ENCODE measurements at places on chromosomes 5 and 9.

- no peak for DNase-seq
Observed at GRCh38 chr9:99351647-99352046, 129.6 kb downstream of the SEC61B start.

- no peak for DNase-seq
Observed at GRCh38 chr5:169637085-169637548, at the start of gene DOCK2. DOCK2 (plus strand) TSS chr5:169637275; CDS start chr5:169637327, 52 bp downstream.

GRCh38 chr9:130770679-130771442, 64.2 kb upstream of the ABL1 start:
- no peak for DNase-seq

DNA sequence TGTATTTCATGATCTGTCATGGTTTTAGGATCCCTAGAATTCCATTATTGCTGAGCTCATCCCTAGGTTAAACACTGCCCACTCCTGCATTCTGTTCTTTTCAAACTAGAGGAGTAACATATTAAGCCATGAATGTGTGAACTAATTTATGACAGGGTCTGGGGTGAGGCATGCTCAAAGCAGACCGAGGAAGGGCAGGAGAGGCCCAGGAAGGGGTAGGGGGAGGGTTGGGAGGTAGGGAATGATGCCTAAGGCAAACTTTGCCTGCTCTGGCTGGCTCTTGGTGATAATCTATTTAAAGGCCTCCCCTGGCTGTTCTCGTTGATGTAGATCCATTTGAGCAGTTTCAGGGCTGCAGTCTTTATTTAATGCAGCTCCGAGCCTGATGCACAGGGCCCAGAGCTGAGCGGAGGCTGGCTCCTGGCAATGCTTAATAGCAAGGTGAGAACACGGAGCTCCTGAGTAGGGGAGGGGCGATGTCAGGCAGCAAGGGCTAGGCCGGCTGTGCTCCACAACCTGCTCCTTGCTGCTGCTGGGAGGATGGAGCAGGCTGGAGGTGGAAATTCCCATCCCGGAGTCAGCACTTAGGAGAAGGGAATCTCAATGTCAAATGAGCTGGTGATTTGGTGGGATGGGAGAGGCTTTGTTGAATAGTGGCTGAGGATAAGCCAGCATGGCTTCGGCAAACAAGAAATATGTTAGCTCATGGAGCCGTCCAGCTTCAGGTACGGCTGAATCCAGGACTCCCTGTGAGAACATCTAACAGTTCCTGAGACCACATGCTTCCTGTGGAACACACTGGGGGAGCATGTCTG, 73.2 kb upstream of the UNC5A start:
- no peak for DNase-seq

- DNase-seq, result no peak
Observed at GRCh38 chr9:3256571-3257330, 269.1 kb downstream of the RFX3 start.

DNA sequence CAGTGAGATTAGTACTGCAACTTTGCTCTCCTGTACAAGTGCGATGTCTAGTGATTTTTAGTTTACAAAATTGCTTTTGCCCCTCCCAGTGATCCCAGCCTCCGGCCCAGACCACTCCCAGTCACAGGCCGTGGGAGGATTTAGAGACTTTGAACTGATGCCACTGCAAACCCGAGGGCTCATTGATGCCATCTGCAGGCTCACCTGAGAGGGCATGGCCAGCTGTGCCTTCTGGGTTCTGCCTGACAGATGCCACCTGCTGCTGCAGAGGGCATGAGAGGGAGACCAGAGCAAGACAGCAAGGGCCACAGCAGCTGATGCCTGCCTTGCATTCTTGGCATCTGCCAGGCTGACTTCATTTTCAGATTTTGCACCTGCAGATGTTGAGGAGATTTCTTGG, 593.8 kb downstream of the CDK5RAP2 start:
- DNase-seq, result no peak

DNA sequence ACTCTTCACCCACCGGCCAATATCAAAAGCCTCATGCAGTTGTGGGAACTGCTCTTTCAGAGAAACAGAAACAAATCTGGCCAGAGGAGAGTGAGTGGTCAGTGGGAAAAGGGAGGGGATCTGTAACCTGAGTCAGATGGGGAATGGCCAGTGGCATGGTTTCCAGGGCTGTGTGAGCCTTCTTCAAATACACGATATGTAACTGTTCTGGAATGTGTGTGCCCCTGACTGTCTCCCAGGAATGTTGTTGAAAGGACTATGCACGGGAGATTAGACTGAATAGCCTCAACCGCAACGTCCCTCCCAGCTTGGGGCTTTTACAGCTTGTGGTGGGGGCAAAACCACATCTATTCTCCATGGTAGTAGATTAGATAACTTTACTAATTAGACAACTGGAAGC, 60.8 kb downstream of the SH3TC2 start:
- no peak for DNase-seq

DNA sequence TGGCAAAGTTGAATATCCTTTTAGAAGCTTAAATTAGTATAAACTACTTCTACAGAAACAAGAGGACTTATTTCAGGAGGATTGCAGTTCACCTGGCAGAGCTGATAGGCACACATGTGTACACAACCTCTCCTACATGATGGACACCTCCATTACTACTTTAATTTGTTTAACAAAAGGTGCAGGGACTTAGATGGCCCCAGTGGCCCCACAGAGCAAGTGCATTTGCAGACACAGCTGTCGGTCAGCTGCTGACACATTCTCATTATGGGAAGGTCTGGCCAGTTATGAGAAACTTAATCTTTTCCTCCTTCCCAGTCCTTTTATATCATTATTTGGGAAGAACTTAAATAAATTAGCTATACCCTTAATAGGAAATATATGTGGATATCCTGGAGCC, 28.3 kb downstream of the TDRD7 start:
- no peak for DNase-seq

DNA sequence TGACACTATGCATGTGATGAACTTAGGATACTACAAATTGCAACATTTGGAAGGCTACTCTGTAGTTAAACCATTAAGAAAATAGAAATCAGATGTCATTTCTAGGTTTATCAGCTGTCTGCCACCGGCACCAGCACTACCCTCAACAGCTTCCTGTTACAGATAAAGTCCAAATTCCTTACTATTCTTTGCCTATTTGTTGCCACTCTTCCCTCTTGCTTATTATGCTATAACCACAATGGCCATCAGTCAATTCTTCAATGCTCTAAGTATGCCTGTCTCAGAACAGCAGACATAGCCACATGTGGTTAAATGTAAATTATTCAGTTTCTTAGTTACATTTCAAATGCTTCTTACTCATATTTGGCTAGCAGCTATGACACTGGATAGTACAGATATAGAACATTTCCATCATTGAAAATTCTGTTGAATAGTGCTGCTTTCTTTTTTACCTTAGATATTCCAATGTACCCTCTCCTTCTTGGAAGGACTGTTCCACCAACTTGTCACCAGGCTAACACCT, 21.0 kb downstream of the DHX29 start:
- DNase-seq, result no peak

GRCh38 chr9:89432986-89433530, 64.9 kb downstream of the SEMA4D start:
- no peak for DNase-seq

DNA sequence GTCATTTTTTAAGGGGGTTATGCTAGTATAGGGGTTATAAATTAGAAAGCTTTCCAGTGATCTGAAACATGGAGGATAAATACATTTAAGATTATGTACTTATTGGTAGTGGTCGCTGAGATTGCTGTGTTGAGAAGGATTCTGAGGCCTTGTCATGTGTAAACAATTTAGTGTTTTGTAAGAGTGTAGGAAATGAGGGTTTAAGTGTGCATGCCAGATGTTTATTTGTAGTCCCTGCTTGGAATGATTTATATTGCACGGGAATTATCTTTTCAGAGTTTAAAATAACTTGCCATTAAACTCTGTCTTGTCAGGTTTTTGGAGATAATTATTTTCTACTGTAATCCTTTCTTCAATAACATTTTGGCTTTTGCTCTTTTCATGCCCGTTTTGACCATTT, 19.4 kb downstream of the ZNF618 start:
- DNase-seq, result no peak

DNA sequence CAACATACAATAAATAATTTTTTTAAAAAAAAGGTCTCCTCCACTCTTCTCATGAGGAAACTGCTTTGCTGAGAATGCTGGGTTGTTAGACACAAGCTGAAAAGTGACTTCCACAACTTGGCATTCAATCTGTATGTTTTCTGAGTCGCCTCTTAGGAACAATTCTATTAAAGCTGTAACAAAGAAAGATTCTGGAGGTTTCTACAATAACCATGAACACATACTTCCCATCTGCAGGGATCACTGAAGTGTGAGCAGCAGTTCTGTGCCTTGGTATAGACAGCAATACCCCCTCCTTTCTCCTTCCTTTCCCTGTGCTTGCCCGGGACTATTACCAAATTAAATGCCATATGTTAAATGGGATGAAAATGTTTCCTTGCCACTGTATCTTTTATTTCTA, 1.5 kb downstream of the DIRAS2 start:
- DNase-seq, result no peak

DNA sequence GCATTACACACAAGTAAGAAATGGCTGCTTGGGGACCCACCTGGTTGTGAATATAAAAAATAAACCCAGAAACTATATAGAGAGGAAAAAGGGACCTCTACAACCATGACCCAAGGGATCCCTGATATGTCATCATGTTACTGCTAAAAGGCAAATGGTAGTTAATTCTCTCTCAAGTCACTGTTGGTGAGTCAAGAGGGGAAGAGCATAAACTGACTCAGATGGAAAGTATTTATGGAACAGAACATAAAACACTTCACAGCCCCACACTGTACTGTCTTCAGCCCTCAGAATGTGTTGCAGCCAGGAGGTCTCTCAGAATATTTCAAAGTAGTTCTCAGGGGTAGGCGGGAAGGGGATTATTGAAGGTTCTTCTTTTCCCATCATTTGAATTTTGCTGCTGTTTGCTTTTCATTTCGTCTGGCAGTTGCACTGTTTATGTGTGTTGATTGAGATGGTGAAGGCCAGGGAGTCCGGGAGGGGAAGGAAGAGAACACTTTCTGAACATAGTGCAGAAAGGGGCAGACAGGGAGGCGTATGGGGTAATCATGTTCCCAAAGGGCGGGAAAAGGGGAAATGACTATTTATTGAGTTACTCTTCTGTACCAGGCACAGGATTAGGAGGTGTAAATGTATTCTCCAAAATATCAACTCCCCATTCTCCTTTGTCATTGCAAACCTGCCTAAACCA, 85.5 kb downstream of the TEK start:
- DNase-seq, result no peak

DNA sequence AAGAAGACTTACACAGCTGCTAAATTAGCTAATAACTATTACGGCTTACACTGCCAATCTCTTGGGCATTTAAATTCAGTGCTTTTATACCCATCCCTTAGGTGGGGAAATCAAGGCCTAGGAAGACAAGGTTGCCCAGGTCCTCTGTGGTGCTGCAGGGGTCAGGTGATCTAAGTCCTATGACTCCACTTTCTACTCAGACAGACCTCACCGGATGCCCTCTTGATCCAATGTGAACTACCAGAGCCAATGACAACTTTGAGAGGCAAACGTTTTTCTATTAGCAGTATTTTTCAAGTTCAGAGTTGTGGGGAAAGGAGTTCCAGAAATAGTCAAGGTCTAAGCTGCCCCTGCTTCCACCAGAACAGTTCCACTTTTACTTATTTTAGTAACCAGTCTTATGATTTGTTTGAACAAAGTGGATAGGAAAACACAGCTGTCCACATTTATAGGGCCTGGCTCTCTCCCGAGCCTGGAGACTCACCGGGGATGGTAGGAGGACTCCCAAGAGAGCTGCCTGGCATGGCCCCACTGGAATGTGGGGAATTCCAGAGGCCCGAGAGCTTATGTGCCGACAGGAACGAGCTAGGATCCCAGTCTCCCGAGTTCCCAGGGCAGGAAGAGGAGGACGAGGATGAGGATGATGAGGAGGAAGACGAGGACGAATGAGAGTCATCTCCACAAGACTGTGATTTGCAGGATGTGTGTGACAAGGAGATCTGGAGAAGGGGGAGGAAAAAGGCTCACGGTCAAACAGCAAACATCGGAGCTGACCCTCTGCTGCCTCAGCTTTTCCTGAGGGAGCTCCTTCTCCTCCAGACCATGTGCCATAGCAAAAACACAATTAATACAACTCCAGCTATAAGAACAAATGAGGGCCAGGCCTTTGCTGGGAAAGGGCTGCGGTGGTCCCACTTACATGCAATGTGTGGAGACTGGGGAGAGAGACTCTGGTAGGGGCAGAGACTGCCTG, 16.7 kb downstream of the FAM193B start:
- no peak for DNase-seq

- DNase-seq, result no peak
Observed at GRCh38 chr9:84669013-84669287, 579 bp upstream of the NTRK2 start.

DNA sequence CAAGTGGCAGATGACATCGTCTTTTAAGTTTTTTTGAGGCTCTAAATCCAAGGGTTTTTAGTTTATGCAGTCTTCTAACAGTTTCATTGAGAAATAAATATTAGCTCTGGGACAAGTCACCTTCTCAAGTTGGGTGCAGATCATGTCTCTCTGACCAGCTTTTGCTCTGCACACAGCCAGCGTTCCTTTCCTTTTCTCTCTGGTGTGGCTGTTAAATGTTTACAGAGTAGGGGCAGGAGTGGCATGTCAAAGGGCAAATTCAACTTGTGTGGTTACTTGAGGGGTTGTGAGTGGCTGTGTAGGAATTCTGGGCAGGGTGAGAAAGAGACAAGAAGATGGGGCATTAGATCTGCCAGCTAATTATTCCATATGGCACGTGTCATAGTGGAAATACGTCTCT, 187.5 kb upstream of the HMHB1 start:
- no peak for DNase-seq

DNA sequence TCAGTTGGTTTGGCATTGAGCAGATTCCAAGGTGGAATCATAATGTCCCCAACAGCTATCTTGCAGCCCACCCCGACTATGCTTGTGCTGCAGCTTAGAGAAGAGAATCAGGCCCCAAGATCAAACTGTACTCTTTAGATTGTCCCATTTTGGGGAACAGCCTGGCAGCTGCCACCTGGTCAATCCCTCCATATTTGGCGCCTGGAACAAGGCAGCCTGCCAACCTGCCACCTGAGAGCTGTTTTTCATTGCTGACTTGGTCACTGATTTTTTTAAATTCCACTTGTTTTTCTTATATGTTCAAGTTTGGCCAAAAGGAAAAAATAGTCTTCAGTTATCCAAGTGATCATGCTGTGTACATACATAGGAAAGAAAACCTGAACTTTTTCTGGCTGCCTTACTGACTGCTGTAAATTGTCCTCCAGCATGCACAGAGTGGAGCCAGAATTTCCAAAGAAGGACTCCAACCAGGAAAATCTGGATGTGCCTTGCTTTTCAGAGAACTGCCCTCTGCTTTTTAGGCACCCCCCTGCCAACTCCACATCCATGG, 504.2 kb downstream of the ENC1 start:
- no peak for DNase-seq

All from stimulated activated CD4-positive, alpha-beta T cell treated with anti-CD3 and anti-CD28 coated beads, Interleukin-1b, Interleukin-23, amount 100 ng/mL, for 1 hour (primary cell).